ENCODE measurements at places on chromosomes 5 and 9.

DNA sequence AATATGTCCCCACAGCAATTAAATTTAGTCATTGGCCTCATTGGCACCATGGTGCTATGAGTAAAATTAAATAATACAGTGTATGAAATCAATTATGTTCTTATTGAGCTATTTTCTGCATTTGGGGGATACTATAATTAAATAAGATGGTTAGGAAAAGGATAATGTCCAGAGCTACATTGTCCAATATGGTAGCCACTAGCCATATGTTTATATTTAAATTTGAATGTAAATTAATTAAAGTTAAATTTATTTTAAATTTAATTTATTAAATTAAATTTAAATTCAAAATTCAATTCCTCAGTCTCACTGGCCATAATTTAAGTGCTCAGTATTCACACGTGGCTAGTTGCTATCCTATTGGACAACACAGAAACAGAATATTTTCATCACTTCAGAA, 115.7 kb downstream of the SPATA31D1 start:
- no peak for DNase-seq

- DNase-seq: no peak
These were observed 107.6 kb downstream of the SYK start for GRCh38 chr9:90909225-90909624.

DNA sequence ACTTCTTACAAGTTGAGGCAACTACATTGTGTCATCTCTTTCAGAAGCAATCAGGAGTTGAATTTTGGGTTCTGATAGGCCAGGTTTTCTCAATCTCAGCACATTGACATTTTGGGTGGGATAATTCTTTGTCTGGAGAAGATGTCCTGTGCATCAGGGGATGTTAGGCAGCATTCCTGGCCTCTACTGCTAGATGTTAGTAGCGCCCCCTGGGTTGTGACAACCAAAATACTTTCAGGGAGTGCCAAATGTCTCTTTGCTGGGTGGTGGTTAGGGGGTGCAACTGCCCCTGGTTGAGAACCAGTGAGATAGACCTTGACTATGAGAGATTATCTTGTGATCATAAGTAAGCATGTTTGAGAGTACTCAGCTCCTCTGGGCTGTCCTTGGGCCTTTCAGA, 164.3 kb upstream of the KLF9 start:
- no peak for DNase-seq

GRCh38 chr5:82314964-82315758, 37.0 kb upstream of the RPS23 start:
- DNase-seq: no peak

GRCh38 chr5:159639590-159639989, 276.7 kb upstream of the ADRA1B start:
- DNase-seq: no peak

DNA sequence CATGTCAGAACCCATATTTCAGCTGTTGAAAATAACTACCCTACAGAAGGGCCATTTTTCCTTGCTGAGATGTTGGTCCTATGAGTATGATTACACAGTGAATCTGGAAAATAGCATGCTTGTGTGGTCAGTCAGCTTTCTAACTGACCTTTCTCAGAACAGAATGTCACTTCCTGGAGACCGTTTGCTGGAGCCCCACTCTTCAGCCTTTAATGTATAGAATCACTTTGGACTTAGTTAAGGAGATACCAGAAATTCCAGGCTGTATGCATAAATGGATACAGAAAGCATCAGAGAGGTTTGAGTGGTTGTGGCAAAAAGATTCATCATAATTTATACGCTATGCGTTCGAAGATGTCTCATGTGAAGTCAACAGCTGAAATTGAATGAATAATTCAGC, 488.1 kb downstream of the EBF1 start:
- DNase-seq: no peak

GRCh38 chr5:88377705-88378656, 109.3 kb upstream of the TMEM161B start:
- DNase-seq: no peak

DNA sequence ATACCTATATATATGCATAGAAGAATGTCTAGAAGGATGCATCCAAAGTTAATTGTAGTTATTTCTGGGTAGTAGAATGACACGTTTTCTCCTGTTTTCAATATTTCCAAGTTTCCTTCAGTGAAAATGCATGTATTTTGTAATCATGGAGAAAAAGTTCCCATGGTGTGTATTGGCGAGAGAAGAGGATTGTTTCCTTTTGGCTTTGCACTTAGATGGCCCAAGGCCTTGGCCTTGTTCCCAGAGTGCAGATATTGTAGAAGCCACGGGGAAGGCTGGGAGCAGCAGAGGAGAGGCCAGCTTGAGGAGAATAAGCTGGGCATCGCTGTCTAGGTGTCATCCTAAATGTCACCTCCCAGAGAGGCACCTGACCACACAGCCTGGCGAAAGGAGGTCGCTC, 44.0 kb downstream of the IRF1 start:
- no peak for DNase-seq

- no peak for DNase-seq
These were observed 7.4 kb downstream of the DMXL1 start for GRCh38 chr5:119078071-119078846.

GRCh38 chr9:133884907-133885744, 107.0 kb downstream of the VAV2 start:
- DNase-seq: no peak

DNA sequence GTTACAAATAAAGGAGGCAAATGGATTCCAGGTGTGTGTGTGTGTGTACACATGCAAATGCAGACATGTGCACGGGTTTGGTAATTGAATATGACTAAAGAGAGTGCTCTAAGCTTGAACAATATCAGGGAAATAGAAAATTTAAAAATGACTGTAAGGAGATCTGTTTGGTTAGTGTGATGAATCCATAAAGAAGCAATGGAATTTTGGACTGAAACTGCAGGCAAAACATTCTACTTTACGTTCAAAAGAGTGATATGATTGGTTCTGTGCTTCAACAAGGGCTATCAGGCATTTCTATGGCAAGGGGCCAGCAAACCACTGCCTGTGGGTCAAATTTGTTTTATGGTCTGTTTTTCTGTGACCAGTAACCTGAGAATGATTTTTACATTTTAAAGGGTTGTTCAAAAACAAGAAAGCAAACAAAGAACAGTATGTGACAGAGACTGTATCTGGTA, 332.8 kb upstream of the KLF9 start:
- no peak for DNase-seq

DNA sequence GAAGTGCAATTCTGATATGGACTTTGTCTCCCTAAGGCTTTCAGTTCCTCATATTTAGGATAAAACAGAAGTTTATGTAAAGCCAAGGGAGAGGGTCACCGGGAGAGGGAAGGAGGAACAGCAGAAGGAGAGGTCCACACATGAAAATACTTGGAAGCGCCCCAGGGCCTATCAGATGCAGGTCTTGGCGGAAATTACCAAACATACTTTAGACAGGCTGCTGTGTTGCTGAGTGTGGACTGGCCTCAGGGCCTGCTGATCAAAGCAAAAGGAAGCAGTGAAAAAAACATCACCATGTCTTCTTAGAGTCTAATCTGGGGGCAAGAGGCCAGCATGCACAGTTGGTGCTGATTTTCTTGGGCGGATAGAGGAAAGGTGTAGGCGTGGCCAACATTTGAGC, 14.1 kb upstream of the NTRK2 start:
- no peak for DNase-seq

DNA sequence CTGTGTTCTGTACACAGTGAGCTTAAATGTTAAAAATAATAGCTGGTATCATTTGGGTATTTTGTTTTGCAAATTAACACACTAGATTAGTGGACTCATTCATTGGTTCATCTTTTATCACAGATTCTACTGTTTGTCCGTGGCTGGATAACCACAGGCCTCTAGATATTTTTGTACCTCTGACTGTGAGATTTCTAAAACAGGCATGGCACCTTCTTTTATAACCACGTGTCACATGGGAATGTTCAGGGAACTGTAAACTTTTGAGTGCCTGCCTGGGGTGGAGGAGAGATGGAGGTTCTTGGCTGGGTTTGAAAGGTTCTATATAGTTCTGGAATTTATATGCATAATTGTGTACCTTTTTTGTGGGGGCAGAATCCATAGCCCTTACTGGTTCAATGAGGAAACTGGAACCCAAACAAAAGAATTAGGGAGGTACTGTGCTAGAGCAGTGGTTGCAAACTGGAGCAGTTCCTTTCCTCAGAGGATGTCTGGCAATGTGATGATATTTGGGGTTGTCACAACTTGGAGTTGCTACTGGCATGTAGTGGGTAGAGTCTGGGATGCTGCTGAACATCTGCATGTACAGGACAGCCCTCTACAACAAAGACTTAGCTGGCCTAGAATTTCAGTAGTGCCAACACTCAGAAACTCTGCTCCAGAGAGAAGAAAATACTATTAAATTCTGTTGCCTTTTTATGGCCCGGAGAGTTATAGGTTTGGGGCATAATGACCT, 16.9 kb downstream of the TLE4 start:
- DNase-seq: no peak

- DNase-seq: no peak
These were observed 177.3 kb upstream of the SPEF2 start for GRCh38 chr5:35440409-35440808.

GRCh38 chr5:60522292-60522905, 177.6 kb downstream of the DEPDC1B start:
- DNase-seq: no peak

DNA sequence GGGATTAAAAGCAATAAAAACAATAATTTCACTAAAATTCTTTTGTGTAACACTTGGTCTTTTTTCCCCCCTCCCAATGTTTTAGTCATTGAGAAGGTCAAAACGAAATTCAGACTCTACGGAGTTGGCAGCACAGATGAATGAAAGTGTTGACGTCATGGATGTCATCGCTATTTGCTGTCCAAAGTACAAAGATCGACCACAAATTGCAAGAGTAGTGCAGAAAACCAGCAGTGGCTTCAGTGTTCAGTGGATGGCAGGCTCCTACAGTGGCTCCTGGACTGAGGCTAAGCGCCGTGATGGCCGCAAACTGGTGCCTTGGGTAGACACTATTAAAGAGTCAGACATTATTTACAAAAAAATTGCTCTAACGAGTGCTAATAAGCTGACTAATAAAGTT, 184.7 kb downstream of the CPLANE1 start:
- no peak for DNase-seq

DNA sequence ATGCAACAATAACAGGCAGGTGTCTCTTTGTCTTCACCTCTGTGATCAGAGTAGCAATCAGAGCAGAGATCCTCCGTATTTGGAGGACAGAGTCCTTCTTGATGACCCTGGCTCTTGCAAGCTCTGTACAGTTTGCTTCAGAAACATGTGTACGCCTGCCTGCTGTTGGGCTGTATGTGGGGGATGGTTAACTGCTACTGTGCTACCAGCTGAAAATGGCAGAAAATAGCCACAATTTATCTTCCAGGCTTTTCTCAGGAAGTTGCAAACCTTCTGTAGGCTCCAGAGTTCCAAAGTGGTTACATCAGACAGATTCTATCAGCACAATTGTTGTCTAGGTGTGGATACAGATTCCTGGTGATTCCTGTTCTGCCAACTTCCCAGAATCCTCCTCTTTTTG, 35.5 kb downstream of the DDX46 start:
- DNase-seq: no peak

DNA sequence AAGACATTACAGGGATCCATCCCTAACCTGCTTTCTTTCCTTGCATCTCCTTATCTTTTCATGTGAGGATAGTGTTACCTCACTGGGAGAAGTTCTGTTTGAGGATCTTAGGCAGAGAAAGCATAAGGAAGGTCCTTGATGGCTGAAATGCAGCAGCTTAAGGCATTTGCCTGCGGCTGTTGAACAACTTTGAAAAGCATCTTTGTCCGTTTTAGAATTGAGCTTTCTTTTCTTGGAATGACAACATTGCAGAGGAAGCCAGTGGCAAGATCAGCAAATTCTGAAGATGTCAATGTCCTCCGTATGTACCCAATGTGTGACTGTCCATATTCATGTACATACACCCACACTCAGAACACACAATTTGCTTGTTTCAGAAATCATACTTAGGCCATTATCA, 436.2 kb downstream of the GABRG2 start:
- DNase-seq: no peak

DNA sequence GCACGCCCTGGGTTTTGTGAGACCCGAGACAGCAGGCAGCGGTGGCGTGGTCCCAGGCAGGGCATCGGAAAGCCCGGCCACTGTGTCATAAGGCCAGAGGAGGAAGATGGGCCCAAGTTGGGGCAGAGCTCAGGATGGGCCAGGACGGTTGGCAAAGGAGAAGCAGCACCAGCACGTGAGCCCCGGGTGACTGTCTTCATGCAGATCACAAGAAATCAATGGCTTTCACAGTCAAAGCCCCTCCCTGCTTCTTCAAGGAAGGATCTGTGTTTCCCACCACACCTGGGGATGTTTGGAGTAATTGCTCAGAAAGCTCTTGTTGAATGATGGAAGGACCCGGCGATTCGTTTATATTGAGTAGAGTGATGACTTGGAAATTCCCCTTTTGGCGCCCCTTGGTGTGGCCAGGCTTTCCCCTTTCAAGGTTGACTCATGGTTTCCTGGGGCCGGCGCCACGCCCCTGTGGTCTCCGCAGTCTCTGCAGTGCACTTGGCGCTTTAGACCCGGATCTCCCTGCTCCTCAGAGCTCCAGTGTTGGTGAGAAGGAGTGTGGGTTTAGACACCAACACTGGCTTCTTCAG, 52.1 kb downstream of the IL31RA start:
- peak; percentile 70 for DNase-seq

DNA sequence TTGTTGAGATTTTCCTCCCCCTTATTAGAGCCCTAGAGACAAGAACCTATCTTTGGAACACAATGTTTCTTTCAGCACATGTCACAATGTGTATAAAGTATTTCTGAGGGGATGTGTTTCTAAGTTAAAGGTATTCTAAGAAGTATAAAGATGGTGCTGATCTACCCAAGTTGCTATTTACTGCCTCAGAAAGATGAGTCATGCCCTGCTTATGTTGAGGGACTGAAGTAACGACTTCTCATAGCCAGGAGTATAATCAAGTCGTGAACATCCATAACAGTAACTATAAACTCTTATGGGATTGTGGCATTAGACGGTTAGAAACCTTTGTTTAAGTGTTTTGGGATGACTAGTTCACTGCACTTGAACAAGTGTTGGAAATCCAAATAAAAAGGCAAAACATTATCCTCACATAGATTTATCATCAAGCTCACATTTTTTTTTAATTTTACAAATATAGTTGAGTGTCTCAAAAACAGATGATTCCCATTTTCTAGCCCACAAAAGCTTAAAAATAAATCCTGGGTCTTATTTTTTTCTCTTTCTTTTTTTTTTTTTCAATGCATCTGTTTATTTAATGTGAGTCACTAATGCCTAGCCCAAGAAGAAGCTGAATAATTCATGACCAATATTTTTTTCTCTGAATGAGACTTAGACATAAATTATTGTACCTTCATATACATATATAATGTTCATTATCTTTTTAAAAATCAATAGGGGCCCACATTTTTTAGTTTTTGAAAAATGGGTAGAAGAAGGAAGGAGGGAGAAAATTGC, 12.2 kb upstream of the TMEM252 start:
- no peak for DNase-seq

GRCh38 chr9:132531710-132532570, 50.5 kb upstream of the BARHL1 start:
- no peak for DNase-seq

GRCh38 chr5:40733434-40733833, 22.3 kb downstream of the TTC33 start:
- no peak for DNase-seq

Data from stimulated activated CD8-positive, alpha-beta memory T cell treated with anti-CD3 and anti-CD28 coated beads, Interleukin-15, amount 100 ng/mL, for 48 hours (primary cell).